ENCODE measurements at places on chromosomes 1 and 21.
A peak's percentile ranks its signal among the peaks of the same experiment; 100 is the strongest.

DNA sequence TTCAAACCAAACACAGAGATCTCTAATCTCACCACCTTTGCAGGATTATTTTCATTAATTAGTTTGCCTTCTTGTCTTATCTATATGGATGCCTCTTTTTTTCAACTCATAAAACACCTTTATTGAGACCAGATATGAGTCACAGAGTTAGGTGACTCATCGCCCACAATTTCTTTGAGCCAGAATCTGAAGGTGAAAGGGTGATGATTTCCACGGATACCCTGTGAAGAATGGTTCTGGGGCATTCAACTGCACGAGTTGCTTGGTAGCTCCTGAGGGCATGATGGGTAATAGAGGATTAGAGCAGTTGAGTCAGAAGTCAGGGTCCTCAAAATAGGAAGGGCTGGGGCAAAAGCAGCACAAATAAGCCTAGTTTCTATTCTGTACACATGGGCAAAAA lies 128.2 kb downstream of the TBX19 start:
- DNase-seq = peak; percentile 67

DNA sequence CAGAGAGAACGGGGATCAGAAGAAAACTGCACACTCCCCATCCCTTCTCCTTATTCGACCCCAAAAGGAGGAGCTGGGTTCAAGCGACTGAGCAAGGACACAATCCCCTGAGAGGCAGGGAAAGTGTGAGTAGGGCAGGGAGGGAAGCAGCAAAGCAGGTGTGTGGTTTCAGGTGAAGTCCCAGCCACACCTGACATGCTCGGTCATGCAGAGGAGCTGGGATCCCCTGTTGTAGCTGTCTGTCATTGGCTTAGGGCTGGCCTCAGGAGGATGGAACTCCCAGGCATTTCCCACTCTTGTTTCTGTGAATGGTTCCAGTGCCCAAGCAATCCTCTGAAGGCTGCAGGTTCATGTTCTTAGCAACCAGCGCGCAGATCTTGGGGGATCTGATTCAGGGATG lies 150.7 kb downstream of the DSCAM start:
- DNase-seq = no peak

GRCh38 chr1:78726686-78727085 lies 77.1 kb downstream of the IFI44 start:
- no peak for DNase-seq

GRCh38 chr1:2098301-2098698 lies 48.1 kb downstream of the PRKCZ start:
- DNase-seq = no peak

DNA sequence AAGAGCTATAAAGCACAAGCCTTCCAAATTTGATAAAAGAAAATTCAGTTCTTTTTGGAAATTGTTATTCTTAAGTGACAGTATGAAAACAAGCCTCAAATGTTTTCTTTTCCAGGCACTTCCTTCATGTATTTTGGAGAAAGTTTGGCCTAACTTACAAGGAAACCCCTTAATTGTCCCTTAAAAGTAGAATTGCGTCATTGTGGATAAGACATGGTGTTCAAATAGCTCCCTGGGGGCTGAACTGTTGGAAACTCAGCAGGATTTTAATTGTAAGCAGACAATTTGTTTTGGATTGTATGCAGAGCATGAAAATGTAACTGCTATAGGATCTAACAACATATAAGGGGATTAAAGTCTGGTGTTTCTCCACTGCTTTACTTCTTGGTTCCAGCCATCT lies 35.4 kb upstream of the FGGY start:
- DNase-seq = no peak

- DNase-seq = peak; percentile 94
Measured at GRCh38 chr1:159867664-159868026, 5.2 kb upstream of the VSIG8 start.

DNA sequence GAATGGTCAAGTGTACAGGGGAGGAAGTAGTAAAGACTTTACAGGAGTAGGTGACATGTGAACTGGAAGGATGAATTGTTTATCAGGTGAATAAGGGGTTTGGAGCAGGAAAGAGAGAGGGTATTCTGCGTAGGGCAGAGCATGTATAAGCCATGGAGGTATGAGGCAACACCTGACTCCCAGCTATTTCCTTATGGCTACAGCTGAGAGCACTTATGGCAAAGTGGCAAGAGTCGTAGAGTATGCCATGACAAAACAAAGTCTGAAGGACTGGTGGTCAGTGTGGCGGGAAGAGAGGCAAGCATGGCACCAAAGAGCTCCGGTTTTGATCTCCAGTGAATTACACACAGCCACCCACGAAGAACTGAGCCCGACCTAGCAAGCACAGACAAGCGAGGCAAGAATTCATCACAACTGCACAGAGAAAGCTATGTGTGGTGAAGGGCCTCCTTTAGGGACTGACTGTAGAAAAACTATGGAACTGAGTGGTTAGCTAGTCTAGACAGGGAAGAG lies 9.0 kb upstream of the ELOVL1 start:
- DNase-seq = no peak

Measured in HT-29 (cell line).